ENCODE measurements at places on chromosomes 13 and 19.

DNA sequence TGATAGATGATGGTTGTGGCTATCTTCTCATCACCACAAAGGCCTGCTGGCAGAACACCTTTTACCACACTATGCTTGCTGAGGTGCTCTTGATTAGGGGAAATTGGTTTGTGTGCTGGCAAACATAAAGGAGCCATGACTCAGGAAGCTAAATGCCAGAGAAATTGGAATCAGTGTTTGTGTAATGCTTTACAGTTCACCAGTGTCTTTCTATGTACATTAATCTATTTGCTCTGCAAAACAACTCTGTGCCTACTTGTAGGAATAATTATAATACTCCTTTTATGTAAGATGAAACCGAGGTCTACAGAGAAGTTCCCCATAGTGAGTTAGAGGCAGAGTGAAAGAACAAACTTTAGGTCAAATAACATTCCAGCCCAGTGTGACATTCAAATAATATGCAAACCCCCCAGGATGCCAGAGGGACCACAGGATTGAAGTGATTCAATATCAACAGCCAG, 390.5 kb upstream of the HTR2A start:
- no peak for DNase-seq

DNA sequence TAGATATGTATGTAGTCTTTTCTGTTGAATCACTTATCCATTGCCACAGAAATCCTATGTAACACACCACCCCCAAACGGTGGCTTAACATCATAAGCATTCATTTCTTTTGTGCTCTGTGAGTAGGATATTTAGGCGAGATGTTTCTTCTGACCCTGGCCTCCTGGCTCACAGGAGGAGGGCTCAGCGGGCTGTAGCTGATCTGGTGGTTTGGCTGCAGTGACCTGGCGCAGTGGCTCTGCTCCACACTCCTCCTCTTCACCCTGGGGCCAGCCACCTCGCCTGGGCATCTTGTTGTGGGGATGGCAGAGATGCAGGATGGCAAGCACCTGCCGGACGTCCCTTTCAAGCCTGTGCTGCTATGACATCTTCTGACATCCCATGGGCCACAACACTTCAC, 147.1 kb upstream of the IRS2 start:
- no peak for DNase-seq

DNA sequence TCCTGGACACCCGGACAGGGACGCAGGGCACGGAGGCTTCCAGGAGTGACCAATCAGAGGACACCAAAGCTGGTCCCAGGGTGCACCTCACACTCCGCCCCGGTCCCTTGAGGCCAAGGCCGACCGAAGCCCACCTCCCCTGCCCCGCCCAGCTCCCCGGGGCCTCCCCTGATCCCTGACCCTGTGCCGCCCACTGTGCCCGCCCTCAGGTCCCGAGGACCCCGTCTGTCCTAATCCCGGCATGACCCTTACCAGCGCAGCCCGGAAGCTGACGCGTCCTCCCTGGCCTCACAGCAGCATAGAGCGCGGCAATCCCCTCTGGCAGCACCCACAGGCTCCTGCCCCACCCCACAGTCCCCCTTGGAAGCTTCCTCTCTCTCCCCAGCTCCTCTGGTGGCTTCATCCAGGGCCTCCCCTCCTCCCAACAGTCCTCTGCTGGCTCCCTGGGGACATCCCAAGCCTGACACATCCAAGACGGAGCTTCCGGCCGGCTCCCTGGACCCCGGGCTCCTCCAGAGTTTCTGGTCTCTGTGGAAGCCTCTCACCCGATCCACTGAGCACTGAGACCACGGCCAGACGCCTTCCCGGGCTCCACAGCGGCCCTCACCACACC, 7.4 kb upstream of the CDC34 start:
- DNase-seq, result no peak

DNA sequence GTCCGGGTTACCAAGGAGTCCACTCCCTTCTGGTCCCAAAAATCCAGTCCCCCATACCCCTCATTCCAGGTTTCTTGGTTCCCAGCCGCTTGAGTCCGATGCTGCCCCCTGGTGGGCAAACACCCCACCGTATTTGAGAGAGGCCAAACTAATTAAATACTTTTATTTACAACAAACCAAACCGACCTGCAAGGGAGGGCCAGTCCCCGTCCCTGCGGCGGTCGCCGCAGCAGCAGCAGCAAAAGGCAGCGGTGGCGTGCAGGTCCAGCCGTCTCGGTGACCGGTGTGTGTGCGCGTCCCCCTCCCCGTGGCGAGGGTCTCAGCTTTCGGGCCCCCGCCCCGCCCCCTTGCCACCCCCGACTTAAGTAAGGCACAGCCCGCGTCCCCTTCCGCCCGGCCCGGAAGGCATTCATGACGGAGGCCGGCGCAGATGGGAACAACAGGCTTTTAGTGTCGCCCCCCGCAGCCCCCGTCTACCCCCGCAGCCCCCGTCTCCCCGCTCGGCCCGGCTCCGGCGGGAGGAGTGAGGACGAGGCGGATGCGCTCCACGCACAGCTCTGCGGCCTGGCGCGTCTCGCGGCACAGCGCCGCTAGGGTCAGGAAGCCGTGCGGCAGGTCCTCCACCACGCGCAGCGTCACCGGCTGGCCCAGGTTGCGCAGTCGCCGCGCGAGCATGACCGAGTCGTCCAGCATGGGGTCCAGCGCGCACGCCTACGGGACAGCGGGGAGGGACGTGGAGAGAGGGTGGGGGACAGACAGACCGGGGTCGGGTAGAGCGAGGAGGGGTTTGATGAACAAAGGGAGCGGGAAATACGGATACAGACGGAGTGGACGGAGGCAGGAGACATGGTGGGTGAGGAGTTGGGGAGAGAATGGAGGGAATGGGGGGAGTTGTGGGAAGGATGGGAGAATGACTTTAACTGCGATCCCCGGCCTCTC, 11.5 kb upstream of the CNFN start:
- peak; percentile 57 for DNase-seq

DNA sequence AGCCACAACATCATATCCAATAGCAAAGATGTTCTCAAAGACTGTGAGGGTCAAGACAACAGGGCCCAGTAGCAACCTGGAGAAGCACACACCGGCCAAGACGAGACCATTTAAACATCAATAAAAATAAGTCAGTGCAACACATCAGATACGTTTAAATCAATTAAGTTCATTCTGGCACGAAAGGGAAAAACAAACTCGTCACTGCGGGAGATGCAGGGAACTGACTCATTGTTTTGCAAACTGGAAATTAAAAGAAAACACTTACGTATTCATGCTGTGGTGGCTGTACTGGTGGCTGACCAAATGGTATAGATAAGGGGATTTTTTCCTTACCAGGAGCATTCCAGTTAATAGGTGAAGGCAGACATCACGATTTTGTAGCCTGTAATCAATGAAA, 26.3 kb upstream of the SLC15A1 start:
- DNase-seq, result no peak

- DNase-seq, result no peak
Measured at GRCh38 chr13:84279166-84279565, 396.9 kb upstream of the SLITRK1 start.

DNA sequence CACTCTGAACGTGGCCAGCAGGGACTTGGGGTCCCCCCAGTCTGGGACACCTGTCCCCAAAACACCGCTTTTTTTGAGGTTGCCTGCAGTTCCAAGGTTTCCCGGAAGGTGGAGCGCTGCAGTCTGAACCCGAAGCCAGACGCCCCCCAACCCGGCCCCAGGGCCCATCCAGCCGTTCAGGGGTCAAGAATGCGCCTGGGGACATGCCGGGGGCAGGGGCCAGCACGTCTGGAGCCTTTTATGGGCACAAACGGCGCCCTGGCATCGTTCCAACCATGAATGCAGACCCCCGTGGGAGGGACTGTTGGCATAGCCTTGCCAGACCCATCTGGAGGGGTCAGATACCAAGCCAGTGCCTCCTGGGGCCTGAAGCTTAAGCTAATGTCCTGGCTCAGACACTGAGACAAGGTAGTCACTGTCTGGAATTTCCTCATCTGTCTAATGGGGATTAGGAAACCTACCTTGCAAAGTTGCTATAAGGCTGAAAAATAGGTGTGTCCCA, 6.9 kb downstream of the S1PR5 start:
- DNase-seq, result peak; percentile 40

GRCh38 chr13:53807251-53807834, 778.7 kb downstream of the OLFM4 start:
- no peak for DNase-seq

GRCh38 chr19:6744381-6745301, 5.2 kb downstream of the TRIP10 start:
- DNase-seq, result no peak

- no peak for DNase-seq
Measured at GRCh38 chr19:51066393-51067186, 1.7 kb upstream of the KLK13 start.

GRCh38 chr19:13366529-13367143, 139.6 kb downstream of the CACNA1A start:
- no peak for DNase-seq

DNA sequence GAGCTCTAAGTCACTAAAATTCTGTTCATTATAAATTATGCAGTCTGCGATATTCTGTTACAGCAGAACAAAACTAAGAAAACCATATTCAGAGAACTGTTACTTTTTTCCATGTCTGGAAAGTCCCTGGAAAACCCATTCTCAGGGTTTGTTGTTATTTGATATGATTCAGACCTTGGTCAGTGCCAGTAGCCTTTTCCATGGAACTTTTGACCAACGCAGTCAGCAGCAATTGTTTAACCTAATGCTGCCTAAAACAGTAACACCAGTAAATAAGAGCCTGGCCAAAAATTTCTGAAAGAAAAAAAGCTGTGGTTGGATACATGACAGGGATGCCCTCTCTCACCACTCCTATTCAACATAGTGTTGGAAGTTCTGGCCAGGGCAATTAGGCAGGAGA, 402.7 kb downstream of the TBC1D4 start:
- DNase-seq, result no peak

- peak; percentile 77 for DNase-seq
Measured at GRCh38 chr19:10505583-10506229, 2.5 kb upstream of the KEAP1 start.

GRCh38 chr19:15199661-15200552, 888 bp downstream of the NOTCH3 start:
- DNase-seq, result no peak

GRCh38 chr19:40466219-40466984, 399 bp upstream of the SPTBN4 start:
- no peak for DNase-seq

- DNase-seq, result no peak
Measured at GRCh38 chr19:7371001-7371400, 22.3 kb downstream of the ARHGEF18 start.

DNA sequence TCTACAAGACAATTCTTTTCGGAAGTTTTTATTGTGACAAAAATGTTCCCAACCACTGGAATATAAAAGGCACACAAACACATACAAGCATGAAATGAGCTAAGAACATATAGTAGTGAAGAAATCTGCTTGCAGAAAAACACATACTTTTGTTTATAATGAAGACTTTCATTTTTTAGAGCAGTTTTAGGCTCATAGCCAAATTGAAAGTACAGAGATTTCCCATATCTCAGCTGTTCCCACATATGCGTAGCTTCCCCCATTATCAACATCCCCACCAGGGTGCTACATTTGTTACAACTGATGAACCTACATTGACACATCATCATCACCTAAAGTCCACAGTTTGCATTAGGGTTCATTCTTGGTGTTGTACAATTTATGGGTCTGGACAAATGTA, 249.4 kb downstream of the KCTD12 start:
- no peak for DNase-seq

- no peak for DNase-seq
Measured at GRCh38 chr13:74206061-74206561, 71.9 kb upstream of the KLF12 start.

DNA sequence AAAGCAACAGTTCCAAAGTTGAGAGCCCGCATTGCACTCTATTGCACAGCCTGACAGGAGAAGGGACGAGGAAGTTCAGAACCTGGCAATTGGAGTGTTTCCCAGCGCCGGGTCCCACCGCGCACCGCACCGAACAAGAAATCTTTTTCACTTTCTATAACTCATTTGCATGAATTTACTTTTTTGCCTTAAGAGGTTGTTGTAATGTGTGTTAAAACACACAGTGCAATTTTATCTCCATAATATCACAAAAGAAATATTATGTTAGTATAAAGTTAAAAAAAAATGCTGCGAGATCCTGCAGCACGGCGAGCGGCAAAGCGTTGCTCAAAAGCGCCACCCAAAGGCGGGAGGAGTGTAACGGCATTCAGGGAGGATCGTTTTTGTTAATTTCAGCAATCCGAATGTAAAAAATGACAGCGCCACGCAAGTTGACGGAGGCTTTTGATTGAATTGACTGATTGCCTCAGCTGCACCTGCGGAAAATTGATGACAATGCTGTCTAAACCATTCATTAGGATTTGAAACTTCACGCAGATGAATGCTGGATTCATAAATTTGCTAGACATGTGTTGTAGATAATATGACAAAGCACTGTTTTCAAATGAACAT, 303.6 kb upstream of the ZNF507 start:
- no peak for DNase-seq

GRCh38 chr13:48679941-48680680, 26.4 kb downstream of the CYSLTR2 start:
- no peak for DNase-seq

DNA sequence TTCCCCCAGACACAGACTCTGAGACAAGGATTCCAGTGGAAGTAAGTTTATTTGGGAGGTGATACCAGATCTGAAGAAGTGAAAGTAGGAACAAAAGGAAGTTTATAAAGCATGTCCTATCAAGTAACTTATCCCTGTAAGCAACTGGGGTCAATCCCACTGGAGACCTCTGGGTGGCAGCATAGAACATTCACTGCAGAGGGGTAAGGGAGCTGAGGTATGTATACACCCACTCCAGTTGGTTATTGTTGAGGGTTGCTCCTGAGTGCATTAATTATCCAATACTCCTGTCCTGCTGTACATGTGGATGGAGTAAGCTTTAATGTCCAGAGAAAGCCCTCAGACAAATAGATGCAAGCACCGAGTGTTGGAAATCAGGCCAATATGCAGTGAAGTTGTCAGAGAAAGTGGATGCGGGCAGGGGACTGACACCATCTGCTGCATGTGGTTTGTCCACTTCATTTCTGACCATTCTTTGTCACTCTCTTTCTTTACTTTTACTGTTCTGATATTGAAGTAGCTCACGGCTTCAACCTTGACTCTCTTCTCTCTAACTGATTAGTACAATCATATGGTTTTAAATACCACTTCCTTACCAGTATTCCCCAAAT, 46.7 kb downstream of the NOTCH3 start:
- no peak for DNase-seq

DNA sequence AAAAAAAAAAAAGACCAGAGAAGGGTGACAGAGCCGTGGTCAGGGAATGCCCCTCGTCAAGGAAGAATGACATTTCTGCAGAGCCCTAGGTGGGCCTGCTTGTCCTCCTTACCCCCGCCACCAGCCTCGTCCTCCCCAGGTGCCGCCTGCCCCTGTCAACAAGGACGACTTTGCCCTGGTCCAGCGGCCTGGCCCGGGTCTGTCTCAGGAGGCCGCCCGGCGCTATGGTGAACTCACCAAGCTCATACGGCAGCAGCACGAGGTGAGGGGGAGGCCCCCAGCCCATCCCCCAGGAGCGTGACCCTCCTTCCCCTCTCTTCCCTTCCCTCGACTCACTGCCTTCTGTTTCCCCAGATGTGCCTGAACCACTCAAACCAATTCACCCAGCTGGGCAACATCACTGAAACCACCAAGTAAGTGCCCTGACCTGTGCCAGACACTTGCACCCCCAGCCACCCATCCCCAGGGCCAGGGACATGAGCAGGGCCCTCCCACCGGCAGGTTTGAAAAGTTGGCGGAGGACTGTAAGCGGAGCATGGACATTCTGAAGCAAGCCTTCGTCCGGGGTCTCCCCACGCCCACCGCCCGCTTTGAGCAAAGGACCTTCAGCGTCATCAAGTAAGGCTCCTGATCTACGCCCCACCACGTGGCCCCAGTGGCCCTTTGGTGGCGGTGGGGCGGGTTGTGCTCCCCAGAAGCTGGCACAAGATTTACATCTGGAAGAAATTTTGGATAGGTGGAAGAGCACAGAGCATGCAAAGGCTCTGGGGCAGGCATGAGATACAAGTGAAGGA, 14.8 kb downstream of the PODNL1 start:
- DNase-seq, result no peak

Measured in stimulated activated CD4-positive, alpha-beta T cell treated with anti-CD3 and anti-CD28 coated beads, Interleukin-1b, Interleukin-23, amount 100 ng/mL, for 1 hour (primary cell).